ENCODE measurements at places on chromosomes 11 and 22. TPM values are rescaled to one million over a fixed set of nuclear protein-coding genes. Genes with fewer than 3 reads are reported as not detected.

- H3K27ac ChIP-seq = no peak overlapping the region
- DNase-seq = no peak
- peaks cover 7% of the 10 kb centered on the region for H3K36me3 ChIP-seq
- H3K4me1 ChIP-seq = no peaks in the 10 kb centered on the region
- no peak overlapping the region for H3K4me3 ChIP-seq
Measured at GRCh38 chr11:129910360-129910759, 15.0 kb upstream of the NFRKB start.

DNA sequence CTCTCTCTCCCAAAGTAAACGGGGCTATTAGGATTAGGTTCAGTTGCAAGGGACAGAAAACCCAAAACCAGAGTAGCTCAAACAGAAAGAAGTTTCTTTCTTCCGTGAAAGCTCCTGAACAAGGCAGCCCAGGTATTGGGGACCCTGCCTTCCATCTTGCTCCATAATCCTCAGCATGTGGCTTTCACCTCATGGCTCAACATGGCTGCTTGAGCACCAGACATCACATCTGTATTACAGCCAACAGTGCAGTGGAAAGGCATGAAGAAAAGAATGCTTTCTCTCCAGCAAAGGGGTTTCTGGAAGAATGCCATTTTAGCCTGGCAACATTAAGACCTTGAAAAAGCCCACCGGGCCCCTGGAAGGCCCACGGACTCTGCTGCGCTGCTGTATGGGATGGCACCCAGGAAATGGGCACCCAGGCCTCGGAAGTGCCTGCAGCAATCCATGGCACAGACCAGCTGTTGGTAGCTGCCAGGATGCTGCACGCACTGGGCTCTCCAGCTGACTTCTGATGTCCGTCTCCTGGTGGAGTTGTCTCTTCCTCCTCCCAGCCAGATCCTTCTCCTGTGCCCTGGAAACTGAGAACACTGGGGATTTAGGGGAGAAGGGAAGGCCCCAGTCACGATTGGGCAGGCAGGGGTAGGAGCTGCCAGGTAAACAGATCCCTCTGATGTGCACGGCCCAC is 22.6 kb downstream of the PDGFB start:
- H3K36me3 ChIP-seq = no peaks in the 10 kb centered on the region
- no peak for DNase-seq
- H3K27me3 ChIP-seq = peaks cover 8% of the 10 kb centered on the region
- no peaks in the 10 kb centered on the region for H3K4me1 ChIP-seq

GAB4 gene
- total RNA-seq = not detected

UBQLNL gene
- under 0.01 TPM for total RNA-seq

PHETA2 gene
- 20.0 TPM for total RNA-seq

GRCh38 chr11:65489706-65490320 is 9.0 kb upstream of the MALAT1 start:
- H3K27ac ChIP-seq = peak overlapping the region; percentile 100
- no peaks in the 10 kb centered on the region for H3K27me3 ChIP-seq
- H3K4me1 ChIP-seq = peaks cover 70% of the 10 kb centered on the region
- DNase-seq = peak; percentile 67
- H3K36me3 ChIP-seq = no peaks in the 10 kb centered on the region

DNA sequence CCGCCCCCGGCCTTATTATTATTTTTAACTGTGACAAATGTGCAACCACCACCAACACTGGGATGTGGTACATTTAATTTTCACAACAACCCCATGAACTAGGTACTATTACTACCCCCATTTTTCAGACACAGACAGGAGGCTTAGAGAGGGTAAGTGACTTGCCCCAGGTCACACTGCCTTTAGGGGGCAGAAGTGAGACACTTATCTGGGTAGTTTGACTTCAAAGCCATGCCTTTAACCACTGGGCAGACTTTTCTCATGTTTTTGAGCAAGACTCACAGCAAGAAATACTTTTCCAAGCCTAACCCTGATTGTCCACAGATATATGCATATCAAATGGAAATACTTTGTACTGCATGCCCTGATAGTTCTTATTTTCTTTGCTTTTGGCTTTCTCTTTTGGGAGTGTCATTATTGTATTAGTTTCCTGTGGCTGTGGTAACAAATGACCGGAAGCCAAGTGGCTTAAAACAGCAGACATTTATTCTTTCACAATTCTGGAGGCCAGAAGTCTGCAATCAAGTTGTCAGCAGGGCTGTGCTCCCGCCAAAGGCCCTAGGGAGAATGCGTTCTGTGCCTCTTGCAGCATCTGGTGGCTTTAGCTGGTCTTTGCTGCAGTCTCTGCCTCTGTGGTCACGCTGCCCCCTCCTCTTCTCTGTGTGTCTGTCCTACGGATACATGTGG is 110.8 kb downstream of the GRIK4 start:
- peak; percentile 28 for DNase-seq
- no peaks in the 10 kb centered on the region for H3K4me1 ChIP-seq
- H3K36me3 ChIP-seq = no peaks in the 10 kb centered on the region
- no peak overlapping the region for H3K27ac ChIP-seq

RAPSN gene
- 0.17 TPM for total RNA-seq

GRCh38 chr11:47132490-47132889 is 44.2 kb downstream of the ARFGAP2 start:
- no peaks in the 10 kb centered on the region for H3K4me1 ChIP-seq
- no peaks in the 10 kb centered on the region for H3K36me3 ChIP-seq
- no peak overlapping the region for H3K27ac ChIP-seq
- no peaks in the 10 kb centered on the region for H3K27me3 ChIP-seq
- no peak overlapping the region for H3K4me3 ChIP-seq

ANGPTL5 gene
- 0.77 TPM for total RNA-seq

ROBO4 gene
- total RNA-seq = 0.66 TPM

TEAD1 gene
- 65.0 TPM for total RNA-seq

DNA sequence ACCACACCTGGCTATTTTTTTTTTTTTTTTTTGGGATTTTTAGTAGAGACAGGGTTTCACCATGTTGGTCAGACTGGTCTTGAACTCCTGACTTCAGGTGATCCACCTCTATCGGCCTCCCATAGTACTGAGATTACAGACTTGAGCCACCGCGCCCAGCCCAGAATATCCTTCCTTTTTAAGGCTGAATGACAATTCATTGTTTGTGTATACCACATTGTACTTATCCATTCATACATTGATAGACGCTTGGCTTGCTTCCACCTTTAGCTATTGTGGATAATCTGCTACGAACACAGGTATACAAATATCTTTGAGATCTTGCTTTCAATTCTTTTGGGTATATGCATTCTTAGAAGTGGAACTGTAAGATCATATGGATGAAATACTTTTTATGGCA is 10.8 kb upstream of the RASSF10 start:
- no peak overlapping the region for H3K4me3 ChIP-seq
- no peak overlapping the region for H3K27ac ChIP-seq
- no peaks in the 10 kb centered on the region for H3K36me3 ChIP-seq
- DNase-seq = no peak
- peaks cover 6% of the 10 kb centered on the region for H3K27me3 ChIP-seq
- H3K4me1 ChIP-seq = no peaks in the 10 kb centered on the region

DNA sequence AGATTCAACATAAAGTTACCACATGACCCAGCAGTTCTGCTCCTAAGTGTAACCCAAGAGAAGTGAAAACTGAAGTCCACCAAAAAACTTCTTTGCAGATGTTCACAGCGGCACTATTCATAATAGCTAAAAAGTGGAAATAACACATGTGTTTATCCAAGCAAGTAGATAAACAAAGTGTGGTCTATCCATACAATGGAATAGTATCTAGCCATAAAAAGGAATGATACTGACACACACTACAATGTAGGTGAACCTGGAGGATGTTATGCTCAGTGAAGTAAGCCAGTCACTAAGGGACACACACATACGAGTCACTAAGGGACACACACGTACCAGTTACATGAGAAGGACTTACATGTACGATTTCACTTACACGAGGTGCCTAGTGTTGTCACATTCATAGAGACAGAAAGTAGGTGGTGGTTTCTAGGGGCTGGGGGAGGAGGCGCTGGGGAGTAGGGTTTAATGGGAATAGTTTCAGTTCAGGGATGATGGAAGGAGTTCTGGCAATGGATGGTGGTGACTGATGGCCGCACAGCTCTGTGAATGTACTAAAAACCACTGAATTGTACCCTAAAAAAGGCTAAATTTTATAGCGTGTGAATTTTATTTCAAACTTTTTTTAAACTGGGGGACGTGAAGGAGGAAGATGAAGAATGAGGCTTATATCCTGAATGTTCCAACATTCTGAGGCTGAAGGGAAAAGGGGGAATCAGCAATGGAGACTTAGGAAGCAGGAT is 27.2 kb upstream of the COMT start:
- no peak for DNase-seq
- H3K36me3 ChIP-seq = peaks cover 9% of the 10 kb centered on the region
- H3K4me3 ChIP-seq = no peak overlapping the region
- no peak overlapping the region for H3K27ac ChIP-seq
- H3K27me3 ChIP-seq = no peaks in the 10 kb centered on the region

DNA sequence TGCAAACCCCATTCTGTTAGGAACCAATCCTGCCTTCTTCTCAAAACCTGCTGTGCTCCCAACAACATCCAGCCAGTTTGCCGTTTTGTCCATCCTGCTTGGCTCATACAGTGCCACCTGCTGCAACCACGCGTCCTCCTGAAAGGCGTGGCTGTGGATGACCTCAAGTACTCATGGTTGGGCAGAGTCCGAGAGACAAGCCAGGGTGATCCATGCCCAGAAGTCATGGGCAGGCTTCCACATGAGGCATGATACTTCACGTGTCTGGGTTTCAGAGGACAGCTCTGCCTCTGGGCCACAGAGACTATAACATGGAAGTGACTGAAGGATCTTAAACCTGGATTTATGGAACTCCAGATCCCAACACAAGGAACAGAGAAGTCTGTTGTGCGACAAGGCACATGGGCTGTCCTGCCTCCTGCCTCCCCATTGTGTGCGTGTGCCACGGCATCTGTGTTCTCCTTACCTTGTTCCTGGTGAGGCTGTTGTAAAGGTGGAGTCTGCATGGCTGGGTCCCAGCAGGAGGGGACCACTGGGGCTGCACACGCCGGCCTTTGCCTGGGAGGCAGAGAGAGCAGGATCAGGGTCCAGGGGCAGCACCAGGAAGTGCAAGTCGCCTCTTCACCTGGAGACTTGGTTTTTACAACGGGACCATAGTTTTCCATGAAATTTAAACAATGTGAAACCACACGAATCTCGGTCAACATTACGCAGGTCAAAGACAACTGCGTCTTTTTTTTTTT is 15.4 kb downstream of the CARS1 start:
- no peak overlapping the region for H3K27ac ChIP-seq
- peaks cover 37% of the 10 kb centered on the region for H3K36me3 ChIP-seq
- no peaks in the 10 kb centered on the region for H3K27me3 ChIP-seq

Measured in fibroblast of lung (primary cell).